ENCODE measurements at places on chromosomes 7 and 10.

- DNase-seq, result no peak
Observed at GRCh38 chr10:76198287-76199035, 767.0 kb downstream of the LRMDA start.

DNA sequence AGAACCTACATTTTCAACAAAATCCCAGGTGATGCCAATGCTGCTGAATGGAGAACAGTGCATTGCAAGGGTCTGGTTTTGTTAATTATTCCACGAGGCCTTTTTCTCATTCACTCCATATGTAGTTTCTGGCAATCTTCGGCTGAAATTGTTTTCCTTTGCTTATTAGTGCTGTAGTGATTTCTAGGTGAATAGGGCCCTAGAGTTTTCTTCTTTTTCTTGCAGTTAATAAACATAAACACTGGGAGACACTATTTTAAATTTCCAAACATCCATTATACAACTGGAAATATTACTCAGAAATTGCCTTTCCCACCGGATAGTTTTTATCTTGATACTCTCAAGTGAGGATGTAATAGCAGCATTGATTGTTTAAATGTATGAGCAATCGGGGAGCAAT is 435.6 kb downstream of the XPNPEP1 start:
- DNase-seq, result no peak

DNA sequence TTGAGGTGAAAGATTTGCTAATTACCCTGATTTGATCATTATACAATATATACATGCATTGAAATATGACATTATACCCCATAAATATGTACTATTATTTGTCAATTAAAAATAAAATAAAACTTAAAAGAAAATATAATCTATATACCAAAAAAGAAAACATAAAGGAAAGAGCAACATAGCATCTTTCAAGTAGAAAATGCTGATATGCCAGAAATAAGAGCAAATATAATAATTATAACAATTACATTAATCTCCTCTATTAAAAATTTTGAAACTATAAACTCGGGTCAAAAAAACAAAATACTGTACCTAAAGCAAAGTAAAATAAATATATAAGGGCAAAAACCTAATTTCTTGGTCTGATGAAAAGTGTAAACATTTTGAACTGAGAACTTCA is 209.3 kb upstream of the PDE1C start:
- DNase-seq, result no peak

- DNase-seq, result no peak
Observed at GRCh38 chr10:112784022-112784461, 166.0 kb upstream of the TCF7L2 start.

GRCh38 chr10:27723436-27723835 is 22.2 kb downstream of the MKX start:
- DNase-seq, result no peak

- DNase-seq, result no peak
Observed at GRCh38 chr10:37975401-37975991, 951 bp downstream of the ZNF25 start.

- DNase-seq, result no peak
Observed at GRCh38 chr7:714251-714671, 12.2 kb upstream of the DNAAF5 start.

DNA sequence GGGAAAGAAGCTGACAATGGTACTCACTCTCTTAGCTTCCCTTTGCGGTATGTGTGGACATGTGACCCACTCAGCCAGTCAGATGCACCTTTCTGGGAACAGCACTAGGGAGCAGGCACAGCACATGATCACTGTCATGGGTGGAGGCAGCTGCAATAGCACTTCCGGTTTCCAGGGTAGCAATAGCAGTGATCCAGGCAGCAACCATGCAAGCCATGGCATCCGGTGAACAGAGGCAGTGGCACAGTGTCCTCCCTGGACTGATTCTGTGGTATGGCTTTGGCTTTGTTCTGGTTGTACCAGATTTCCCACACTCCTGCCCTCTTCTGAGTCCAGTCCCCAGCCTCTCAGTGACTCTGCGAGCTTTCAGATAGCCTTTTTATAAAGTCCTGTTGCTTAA is 86.8 kb upstream of the NAMPT start:
- no peak for DNase-seq

GRCh38 chr10:71835671-71836595 is 15.1 kb downstream of the PSAP start:
- no peak for DNase-seq

DNA sequence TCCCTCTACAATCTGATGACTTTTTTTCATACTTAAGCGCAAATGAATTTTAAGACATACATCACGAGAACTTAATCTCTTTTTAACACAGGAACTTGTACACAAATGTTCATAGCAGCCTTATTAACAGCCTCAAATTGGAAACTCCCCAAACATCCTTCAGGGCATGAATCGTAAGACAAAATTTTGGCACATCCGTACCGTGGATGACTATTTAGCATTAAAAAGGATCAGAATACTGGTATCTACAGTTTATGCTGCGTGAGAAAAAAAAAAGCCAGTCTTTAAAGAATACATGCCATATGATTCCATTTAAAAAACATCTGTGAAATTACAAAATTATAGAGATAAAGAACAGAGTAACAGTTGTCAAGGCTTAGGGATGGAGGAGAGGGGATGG is 46.8 kb downstream of the PDE1C start:
- no peak for DNase-seq

- no peak for DNase-seq
Observed at GRCh38 chr10:116440330-116441030, 12.8 kb downstream of the PNLIPRP3 start.

- no peak for DNase-seq
Observed at GRCh38 chr7:150585199-150585598, 18.0 kb downstream of the GIMAP4 start.

Data from iPS DF 19.7 (cell line).